ENCODE measurements at places on chromosomes 2 and 18.

- DNase-seq: no peak
Observed at GRCh38 chr2:85956646-85957039, 67.9 kb upstream of the ST3GAL5 start.

DNA sequence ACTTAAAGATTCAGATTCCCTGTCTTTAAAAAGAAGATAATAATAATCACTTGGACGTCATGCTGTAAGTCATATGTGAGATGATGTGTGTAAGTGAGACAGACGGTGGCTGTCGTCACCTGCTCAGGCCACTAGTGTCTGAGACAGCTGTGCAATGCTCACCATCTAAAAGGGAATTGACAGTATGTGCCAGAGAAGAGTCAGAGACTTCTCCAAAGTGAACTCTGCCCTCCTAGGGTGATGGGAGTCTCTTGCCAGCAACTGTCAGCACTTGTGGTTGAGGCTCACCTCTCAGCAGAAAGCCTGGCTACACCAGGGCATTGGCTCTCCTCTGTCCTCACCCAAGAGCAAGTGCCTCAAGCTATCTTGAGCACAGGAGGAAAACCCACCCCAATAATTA, 131.6 kb upstream of the DNAJC10 start:
- DNase-seq: no peak

GRCh38 chr2:204665207-204665606, 119.9 kb downstream of the PARD3B start:
- no peak for DNase-seq

- DNase-seq: no peak
Observed at GRCh38 chr2:49935449-49935848, 781.1 kb upstream of the FSHR start.

DNA sequence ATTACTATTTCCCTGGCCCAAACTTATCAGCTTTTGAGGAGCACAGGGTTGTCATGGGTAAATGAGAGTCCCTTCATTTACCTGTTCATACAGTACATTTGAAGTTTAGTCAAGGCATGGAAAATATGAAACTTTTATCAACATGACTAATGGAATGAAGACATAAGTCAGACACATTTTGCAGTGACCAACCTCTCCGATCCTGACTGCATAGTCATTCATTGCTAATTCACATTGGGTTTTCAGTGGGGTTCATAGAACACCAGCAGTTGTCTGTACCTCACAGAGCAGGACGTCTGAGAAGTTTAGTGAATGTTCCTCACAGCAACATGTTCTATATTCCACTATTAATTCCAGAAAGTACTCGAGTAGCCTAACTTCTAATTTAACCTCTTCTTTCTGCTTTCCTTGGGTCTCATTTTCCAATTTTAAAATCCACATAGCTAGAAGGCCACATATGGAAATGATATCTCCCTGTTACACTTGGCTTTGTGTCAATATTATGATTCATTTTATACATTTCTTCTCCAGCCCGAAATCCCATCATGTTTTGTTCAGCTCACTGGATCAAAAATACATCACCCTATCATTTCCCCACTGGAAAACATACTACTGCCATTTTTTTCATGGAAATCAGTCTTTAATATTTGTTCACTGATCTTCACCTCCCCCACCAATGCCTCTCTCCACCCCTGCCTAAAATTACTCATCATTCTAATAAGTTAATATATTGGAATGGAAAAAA, 65.9 kb downstream of the CDH20 start:
- no peak for DNase-seq

GRCh38 chr2:85091838-85092237, 41.4 kb upstream of the TCF7L1 start:
- no peak for DNase-seq

DNA sequence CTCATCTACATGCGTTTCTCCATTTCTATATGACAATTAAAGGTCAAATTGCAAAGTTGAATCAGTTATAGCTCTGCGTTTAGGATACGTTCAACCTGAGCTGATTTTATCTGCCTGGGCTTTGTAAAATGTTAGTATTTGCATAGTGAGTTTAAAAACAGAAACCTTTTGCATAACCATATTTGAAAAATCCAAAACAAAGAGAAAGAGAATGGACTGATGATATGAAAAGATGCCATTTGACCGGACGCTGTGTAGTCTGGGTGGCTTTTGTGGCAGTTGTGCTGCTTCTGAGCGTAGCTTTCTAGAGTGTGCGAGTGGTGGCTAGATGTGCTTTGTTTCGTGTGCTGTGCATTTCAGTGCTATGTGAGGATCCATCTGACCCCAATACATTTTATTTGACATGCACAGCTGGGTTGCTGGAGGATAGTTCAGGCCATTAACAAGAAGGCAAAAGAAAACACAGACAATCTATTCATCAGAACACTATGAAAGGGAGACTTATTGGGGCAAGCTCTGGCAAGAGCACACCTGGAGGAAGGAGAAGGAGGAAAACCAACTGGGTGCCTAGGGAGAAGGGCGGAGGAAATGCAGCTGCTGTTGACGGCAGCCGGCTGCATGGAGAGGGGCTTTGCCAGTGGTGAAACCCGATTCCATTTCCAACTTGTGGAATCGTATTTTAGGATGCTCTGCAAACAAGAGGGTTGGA, 126.8 kb downstream of the ACOXL start:
- DNase-seq: no peak

DNA sequence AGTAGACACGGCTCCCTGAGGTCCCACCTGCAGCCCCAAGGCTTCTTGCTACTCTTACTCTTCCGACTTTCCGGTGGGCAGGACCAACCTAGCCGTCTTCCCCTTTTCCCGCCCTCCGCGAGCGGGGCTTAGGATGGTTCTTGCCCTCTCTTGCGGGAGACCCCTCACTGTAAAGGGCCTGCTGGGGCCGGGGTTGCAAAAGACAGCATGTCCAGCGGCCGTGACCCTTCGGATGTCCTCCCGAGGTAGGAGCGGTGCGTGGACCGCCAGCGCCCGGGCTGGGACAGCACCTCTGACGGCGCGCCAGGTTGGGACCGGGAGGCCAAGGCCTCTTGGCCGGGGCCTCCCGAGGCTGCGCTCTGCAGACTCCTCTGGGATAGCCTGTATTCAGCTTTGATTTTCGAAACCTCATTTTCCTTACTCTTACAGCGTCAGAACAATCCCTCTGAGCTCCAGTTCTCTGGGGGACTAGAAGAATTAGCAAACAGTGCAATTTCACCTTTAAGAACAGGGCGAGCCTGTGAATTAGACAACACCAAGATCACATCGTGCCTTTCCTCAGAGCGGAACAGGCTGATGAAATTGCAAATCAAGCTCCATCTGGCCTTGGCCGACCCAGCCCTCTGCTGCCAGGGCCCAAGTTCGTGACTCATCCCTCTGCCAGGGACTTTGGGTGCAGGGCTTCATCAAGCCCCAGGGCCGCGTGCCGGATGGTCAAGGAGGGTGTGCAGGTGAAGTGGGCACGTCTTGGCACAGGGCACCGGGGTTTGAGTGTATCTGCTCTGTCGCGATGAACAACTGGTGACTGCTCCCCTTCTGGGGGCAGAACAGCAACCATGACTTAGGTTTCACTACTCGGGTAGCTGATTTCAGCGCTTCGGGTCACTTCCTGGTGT, 777 bp downstream of the MOCOS start:
- DNase-seq: no peak

- DNase-seq: no peak
Observed at GRCh38 chr2:25544445-25544844, 128.9 kb downstream of the DTNB start.

GRCh38 chr2:239394346-239394945, 6.4 kb downstream of the HDAC4 start:
- DNase-seq: no peak

GRCh38 chr2:118654945-118655344, 192.5 kb downstream of the EN1 start:
- no peak for DNase-seq

DNA sequence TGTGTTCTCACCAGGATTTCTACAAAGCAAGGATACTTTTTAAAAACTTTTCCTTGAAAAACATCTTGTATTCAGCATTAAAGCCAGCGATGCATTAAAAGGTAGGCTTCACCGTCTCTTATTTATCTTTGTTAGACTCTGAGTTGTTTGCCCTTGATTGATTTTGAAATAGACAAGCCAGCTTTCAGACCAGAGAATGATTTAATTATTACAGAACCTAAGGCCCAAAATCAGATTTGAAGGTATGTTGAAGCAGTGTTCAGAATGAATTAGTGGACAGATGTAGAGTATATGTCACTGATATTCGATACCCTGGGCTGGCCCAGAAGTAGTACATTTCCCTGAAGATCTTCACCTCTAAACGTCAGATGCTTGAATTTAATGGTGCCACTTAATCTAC, 136.4 kb downstream of the THSD7B start:
- DNase-seq: no peak

DNA sequence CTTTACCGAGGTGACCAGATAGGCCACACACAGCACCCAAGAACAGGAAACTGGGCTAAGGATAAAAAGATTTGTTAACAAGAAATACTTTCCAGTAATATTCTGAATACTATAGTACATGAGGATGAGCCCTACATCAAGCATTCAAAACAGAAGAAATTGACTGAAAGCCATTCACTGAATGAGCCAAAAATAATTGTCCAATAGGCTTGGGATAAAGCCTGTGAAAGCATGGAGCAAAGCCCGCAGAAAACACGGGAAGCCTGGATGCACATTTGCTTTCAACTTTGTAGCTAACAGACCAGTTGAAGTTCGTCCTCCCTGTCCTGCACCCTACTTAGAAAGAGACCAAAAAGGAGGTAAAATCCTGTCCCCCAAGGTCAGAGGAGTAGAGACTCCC, 56.3 kb downstream of the DIPK1C start:
- no peak for DNase-seq

- no peak for DNase-seq
Observed at GRCh38 chr18:6315517-6316331, 99.0 kb downstream of the L3MBTL4 start.

GRCh38 chr18:46411867-46412690, 244.9 kb downstream of the LOXHD1 start:
- DNase-seq: no peak

- DNase-seq: no peak
Observed at GRCh38 chr18:79117385-79117784, 48.2 kb downstream of the ATP9B start.

GRCh38 chr2:104854498-104855220, 744 bp downstream of the POU3F3 start:
- no peak for DNase-seq

GRCh38 chr2:205685314-205686055, 3.2 kb downstream of the NRP2 start:
- DNase-seq: no peak

GRCh38 chr2:133657591-133657990, 89.3 kb upstream of the NCKAP5 start:
- no peak for DNase-seq
